ENCODE measurements at places on chromosomes 11 and 22. TPM values are rescaled to one million over a fixed set of nuclear protein-coding genes. Genes with fewer than 3 reads are reported as not detected.

DNA sequence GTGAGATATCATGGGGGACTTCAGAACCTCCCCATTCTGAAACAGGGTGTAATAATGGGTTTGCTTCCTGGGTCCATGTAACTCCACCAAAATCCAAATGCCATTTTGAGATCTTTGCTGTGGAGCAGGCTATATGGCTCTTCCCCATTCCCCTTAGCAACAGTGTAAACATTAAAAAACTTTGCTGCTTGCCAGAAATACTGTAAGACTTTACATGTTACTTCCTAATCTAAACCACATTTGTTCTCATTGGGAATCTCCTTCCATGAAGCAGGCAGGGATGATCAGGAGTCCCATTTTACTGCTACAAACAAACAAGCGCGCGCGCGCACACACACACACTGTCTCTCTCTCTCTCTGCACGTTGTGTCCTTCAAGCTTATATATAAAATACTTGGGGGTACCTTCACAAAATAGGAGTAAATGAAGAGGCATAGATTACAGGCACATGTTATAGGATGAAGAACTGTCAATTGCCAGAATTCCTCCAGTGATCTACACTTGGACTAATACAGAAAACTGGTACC lies 86.5 kb downstream of the ANO3 start:
- no peak for DNase-seq

DNA sequence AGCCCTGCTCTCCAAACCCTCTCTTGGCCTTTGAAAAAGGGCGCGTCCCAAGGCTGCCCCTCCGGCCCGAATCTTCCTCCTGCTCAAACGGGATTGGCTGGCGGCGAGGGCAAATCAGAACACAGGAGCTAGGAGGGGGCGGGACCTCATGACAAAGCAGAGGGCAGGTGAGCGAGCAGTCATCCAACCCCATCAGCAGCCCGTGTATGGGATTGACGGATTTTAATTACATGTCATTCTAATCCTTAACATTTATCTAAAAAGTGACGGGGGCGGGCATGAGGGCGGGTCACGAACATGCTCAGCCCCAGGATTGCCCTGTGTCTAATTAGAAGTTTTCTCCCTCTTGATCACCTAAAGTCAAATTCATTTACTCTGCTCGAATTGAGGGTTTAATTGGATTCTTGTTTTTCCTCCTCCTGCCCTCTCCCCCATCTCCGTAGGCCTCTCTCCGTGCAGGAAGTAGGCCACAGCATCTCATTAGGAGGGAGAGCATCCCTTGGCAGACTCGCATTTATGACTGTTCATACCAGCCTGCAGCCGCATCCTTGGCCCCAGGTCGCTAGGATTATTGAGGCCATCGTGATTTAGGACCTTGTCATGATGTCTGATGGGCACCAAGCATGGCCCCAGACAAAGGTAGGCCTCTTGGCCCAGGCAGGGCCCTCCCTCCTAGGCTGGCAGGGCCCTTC lies 147.1 kb downstream of the CHST1 start:
- no peak for DNase-seq

GRCh38 chr22:30128511-30128910 lies 48.2 kb downstream of the HORMAD2 start:
- DNase-seq, result no peak

Gene ARHGAP8
- total RNA-seq, result 3.4 TPM

Gene NCAPH2
- 54.3 TPM for total RNA-seq

- no peak for DNase-seq
Observed at GRCh38 chr11:112997857-112998466, 36.7 kb downstream of the NCAM1 start.

GRCh38 chr11:35785287-35786167 lies 123.0 kb downstream of the TRIM44 start:
- no peak for DNase-seq

- no peak for DNase-seq
Observed at GRCh38 chr22:17334059-17334458, 35.2 kb upstream of the CECR2 start.

- no peak for DNase-seq
Observed at GRCh38 chr11:36333468-36333867, 37.4 kb downstream of the PRR5L start.

Gene ZP1
- not detected for total RNA-seq

GRCh38 chr11:44568331-44568657 lies 2.8 kb downstream of the CD82 start:
- no peak for DNase-seq

DNA sequence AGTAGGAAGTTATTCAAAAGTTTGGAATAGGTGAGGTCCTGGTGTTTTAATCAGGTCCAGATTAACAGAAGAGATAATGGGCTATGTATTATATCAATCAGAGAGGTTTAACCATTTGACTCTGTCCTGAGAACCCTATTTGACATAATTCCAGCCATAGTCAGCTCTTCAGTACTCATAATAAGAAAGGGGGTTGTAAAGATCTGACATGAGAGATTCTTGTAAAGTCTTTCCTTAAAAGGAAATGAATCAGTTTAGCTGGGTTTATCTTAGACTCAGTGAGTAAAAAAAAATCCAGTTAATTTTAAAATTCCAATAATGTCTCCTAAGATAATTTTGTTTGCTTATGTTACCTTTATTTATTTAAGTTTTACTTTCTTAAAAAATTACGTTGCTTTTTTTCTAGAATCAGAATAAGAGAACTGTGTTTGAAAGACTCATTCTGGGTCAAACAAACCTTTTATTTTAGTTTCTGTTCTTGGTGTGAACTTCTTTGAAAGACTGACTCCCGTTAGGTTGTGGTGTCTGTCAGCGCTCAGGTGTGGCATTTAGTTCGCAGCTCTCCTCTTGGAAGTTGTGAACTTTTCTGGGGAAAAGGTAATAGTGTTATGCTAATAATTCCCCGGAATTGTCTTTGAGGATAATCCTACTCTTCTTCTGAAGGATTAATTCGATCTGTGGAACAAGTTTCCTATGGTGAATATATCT lies 20.5 kb downstream of the NUCB2 start:
- DNase-seq, result no peak

DNA sequence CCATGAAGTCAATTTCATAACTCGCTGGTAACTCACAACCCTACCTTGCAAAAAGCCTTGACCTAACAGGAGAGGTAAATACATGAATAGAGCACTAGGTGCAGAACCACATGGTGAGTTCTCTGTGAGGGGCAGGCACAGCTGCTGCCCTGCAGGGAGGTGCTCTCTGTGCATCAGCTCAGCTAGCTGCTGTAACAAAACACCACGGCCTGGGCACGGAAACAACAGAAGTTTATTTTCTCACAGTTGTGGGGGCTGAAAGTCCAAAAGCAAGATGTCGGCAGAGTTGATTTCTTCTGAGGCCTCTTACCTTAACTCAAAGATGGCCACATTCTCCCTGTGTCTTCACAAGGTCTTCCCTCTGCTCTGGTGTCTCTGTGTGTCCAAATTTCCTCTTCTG lies 13.0 kb upstream of the MRPL11 start:
- no peak for DNase-seq

DNA sequence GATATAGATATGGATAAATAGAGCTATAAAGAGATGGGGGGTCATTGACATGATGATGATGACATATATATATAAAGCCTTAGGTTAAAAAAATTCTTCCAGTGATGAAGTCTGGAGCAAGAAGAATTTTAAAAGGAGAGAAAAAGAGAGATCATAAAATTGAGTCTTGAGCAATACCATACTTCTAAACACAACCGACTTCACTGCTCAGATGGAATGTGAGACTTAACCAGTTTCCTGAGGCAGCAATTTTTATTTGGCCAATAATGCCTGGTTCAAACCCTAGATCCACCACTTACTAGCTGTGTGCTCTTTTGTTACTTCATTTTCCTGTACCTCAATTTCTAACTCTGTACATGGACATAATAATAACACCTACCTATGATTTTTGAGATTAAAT lies 229.5 kb downstream of the TTC28 start:
- no peak for DNase-seq

- no peak for DNase-seq
Observed at GRCh38 chr11:108817976-108818375, 153.1 kb downstream of the DDX10 start.

GRCh38 chr11:20933086-20933485 lies 263.7 kb downstream of the NELL1 start:
- no peak for DNase-seq

Gene MMP12
- 0.59 TPM for total RNA-seq

- no peak for DNase-seq
Observed at GRCh38 chr11:111391328-111392124, 12.5 kb upstream of the POU2AF1 start.

GRCh38 chr11:19890308-19890707 lies 177.7 kb downstream of the NAV2 start:
- DNase-seq, result no peak

DNA sequence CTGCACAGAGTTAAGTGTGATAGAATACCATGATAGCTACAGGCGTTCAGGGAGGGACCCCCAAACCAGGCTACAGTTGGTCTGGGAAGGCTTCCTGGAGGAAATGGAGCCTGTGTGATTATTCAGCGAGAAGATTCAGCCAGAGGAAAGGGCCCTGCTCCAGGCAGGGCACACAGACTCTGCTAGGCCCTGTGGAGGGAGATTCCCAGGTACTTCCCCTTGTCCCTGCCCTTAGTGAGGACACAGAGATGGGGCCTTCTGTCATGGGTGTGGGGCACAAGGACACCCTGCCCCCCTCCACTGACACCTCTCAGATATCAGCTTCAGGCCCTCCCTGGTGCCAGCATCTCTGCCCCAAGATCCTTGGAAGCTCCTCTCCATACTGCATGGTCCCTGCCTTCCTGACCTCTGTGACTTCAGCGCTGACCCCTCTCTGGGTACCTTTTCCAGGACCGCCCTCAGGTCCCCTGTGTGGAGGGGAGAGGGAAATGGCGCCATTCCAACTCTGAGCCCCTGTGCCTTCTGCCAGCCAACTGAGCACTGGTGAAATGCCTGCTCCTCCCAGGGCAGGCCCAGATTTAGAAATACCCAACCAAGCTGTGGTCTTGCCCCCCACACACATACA lies 12.6 kb upstream of the POU2F3 start:
- no peak for DNase-seq

DNA sequence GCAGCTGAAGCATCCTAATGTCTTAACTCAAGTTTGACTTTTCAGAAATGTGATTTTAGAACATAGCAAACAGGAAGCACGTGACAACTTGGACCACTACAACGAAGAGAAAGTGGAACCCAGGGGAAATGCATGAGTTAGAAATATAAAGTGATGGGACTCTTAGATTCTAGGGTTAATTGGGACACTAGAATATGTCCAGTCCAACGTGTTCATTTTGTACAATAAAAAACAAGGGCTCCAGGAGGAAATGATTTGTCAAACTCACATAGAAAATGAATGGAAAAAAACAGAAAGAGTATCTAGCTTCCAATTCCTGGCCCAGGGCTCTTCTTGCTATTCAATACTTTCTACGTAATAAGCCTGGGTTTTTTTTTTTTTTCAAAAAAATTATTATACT lies 30.7 kb downstream of the TIMP3 start:
- no peak for DNase-seq

Gene HPS5
- 10.0 TPM for total RNA-seq

- DNase-seq, result no peak
Observed at GRCh38 chr11:116110356-116110755, 606.1 kb upstream of the CADM1 start.

Gene ZDHHC24
- total RNA-seq, result 14.7 TPM

DNA sequence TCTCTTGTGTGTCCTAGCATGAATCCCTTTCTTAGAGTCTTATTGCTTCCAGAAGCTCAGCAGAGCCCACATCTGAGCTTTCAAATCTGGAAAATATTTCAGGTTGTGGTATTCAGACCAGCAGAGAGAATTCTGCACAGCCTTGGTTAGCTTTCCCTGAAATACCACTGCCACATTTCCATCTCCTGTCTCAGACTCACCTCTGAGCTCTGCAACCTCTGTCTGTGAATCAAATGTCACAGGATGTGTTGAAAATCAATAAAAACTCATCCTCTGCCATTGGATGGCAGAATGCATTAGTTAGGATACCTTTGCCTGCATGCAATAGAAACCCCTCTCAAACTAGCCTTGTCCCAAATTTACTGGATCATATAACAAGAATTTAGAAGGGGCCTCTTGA lies 47.7 kb downstream of the ENDOD1 start:
- DNase-seq, result no peak

GRCh38 chr11:12871241-12871640 lies 137.9 kb upstream of the RASSF10 start:
- DNase-seq, result no peak

Gene APOA4
- not detected for total RNA-seq

GRCh38 chr11:118252688-118253087 lies 523 bp upstream of the MPZL3 start:
- no peak for DNase-seq

GRCh38 chr11:129285402-129285786 lies 90.3 kb upstream of the BARX2 start:
- DNase-seq, result no peak

DNA sequence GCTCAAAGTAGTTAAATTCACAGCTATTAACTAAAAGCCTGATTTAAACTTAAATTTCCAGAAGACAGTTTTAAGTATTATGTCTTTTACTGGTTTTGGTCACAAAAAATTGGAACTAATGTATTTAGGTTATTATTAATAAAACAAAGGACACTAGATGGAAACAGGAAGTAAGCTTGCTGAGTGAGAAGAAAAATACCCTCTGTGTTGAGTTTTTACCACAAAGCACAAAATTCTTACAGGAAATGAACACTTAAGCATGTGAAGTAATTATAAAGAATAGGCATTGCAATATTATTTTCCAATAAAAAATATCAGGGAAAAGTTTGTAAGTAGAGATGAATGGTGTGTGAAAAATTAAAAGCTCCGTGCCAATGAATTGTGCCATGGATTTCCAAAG lies 46.3 kb downstream of the PIK3C2A start:
- no peak for DNase-seq

Gene MMP1
- not detected for total RNA-seq

Gene MRGPRX1
- not detected for total RNA-seq

DNA sequence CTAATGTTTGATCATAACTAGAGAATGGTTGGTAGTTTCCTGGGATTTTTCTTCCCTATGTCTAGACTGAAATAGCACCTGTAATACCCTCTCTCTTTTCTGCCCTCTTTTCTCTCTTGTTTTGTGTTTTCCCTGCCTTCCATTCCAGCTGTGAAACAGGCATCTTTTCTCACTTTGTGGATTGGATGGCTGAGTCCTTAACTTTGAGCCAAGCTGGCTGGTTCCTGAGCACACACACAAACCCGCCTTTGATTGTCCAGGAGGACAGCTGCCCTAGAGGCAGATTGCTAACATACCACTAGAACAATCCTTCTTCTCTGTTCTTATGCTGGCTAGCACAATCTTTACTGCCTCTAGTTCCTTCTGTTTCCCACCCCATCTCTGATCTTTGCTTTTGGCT lies 17.7 kb downstream of the CTNND1 start:
- no peak for DNase-seq

DNA sequence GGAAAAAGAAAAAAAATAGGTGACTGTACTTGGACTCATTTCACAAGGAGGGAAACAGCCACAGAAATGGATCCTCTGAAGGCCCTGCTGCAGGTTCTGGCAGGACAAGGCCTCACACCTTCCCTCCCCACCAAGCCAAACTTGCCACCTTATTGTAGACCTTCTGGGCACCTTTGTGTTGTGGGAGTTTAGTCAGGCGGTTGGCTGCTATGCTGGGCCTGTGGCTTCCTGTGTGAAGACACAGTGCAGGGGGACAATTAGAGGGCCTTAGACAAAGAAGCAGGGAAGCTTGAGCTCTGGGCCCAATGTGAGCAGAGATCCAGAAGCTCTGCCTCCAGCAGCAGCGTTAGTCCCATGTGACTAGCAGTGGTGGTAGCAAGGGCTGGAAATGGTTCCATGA lies 4.2 kb downstream of the RAB1B start:
- no peak for DNase-seq
